ENCODE measurements at places on chromosomes 3 and 15.

GRCh38 chr3:85535517-85535916 lies 576.7 kb downstream of the CADM2 start:
- no peak for DNase-seq

DNA sequence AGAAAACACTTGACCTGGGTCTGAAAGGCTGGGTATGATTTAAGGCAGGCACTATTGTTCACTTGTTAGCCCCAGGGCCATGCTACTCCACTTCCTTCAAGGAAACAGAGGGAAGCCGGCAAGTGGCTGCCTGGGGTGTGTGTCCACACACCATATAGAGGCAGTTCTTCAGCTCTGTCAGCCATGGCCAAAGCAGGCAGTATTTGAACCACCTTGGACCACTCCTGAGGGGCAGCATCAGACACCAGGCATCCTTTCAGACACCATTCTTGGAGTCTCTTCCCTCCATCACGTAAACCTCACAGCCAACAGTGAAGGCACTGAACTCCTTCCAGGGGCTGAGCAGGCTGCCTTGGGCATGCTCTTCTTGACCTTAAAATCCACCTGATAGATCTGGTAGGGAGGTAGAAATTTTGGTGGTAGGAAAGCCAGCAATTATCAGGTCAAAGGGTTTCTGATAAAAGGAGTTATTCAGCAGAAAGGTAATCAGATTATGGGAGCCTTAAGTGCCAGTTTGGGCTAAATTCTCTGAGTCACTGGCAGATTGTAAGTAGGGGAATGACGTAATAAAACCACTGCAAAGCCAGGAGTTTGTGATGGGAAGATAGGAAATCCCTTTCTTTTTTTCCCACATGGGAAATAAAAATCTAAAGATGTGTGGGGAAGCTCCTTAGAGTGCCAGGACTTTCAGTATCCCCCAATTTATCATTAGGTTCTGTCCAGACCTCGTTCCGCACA lies 20.2 kb downstream of the TGFBR2 start:
- no peak for DNase-seq

GRCh38 chr3:183443395-183444385 lies 15.3 kb upstream of the MCF2L2 start:
- no peak for DNase-seq

DNA sequence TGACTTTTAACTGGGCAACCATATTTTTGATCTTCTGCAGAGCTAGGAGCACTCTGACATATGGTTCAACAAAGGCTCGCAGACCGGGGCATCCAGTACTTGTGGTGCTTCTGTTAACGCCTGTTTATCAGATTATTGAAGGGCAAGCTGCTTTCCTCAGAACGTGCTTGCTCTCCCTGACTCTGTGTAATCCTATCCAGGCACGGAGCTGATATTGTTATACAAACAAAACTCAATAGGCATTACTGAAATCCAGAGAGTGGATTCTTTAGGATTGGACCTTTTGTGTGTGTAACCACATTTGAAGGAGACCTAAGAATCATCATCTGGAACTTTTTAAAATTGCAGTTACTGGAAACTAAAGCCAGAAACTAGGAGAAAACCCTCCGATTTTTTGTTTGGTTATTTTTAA lies 246.5 kb downstream of the PTPRG start:
- no peak for DNase-seq

GRCh38 chr3:131702146-131702545 lies 199.4 kb upstream of the MRPL3 start:
- no peak for DNase-seq

DNA sequence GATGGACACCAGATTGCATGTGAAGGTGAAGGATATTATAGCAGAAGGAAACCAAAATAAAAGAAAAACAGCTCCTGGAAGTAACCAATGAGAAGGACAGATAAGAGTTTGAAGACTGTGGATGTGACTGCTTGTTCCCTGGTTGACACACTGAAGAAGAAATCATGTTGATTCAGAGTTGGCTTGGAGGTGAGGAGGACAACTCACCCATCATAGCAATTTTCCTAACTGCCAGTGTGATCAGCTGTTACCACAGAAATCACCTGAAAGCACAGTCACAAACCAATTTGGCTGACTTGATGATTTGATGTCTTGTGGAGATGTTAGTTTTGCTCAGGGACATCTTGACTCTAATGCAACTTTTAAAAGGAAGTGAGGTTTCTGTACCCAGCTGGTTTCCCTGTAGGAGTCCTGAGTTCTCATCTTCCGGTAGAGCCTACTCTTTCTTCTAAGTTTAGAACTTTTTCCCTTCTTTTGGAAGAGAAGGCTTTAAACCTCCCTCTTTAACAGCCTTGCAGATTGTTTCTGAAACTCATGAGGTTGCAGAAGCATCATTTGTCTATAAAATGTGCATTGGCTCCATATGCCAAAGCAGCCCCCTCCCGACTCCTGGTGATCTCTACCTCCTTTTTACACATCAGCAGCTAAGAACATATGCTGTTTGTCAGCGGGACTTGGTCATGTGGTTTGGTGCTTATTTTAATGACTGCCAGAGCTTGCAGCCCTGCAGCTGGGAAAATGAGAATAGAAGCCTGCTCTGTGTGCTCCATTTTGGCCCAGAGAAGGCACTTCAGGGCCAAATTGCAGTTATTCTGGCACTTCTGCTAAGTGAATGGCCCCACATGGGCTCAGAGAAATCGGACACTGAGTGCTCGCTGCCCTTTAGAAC lies 10.3 kb downstream of the ATG7 start:
- DNase-seq = no peak

- no peak for DNase-seq
These were observed 241.5 kb downstream of the CLSTN2 start for GRCh38 chr3:140176526-140176925.

DNA sequence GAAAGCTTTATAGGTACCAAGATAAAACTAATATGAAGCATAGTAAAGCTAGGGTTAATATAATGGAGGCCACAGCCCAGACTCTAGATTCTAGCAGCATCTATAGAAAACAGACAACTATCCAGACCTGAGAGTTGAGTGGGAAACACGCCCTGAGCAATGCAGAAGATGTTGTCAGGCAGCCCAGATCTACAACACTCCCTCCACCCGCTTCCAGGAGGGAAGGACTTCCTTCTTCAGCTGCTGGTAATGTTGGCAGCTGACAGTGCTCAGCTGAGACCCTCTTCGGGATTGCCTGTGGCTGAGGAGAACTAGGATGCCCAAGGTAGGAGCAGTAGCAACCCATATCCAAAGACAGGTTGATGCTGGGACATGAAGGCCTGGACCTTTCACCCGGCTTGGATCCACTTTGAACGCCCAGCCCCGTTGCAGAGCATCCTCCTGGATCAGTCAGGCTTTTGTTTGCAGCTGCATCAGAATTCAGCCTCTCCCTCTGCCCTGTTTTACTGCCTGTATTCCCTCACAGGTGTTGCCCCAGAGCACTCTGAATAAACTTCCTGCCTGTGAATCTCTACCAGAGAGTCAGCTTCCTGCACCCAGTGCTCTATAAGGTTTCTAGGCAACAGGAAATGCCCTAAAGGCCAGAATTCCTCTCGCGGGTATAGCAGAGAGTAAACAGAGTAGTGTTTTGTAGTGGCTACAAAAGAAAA lies 174.7 kb upstream of the IL12A start:
- DNase-seq = no peak

GRCh38 chr3:188863999-188864406 lies 307.8 kb upstream of the TPRG1 start:
- DNase-seq = no peak

DNA sequence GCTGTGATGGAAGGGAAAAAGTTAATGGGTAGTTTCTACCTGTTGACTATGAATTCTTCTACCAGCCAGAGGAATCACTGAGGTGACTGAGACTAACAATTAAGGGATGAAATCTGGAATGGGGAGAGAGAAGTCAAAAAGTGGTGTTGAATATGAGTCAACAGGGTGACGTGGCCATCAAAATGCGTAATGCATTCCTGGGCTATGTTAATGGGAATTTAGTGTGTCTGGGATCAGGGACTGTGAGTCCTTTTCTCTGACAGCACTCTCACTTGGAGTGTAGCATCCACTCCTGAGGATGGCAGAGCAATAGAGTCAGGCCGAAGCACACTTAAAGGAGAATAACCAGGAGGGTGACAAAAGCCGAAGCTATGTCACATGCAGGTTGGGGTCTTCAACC lies 60.4 kb downstream of the MESD start:
- DNase-seq = no peak

- no peak for DNase-seq
These were observed 12.1 kb upstream of the TGM5 start for GRCh38 chr15:43278869-43279268.

DNA sequence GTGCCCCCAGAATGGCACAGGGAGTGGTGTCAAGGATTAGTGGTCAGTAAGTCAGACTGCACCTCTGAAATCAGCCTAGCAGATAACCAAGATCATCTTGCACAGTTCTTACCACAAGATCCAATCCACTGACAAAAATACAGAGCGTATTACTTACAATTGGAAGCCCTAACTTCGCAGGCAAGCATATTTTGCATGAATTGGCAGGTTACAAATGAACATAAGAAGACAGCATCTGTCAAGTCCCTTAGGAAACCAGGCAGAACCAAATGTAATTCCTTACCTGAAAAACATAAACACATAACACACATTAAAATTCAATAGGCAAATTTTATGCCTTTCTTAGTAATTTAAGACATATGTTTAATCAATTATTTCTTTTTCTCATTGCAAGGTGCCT lies 293.4 kb downstream of the MAGI1 start:
- no peak for DNase-seq

DNA sequence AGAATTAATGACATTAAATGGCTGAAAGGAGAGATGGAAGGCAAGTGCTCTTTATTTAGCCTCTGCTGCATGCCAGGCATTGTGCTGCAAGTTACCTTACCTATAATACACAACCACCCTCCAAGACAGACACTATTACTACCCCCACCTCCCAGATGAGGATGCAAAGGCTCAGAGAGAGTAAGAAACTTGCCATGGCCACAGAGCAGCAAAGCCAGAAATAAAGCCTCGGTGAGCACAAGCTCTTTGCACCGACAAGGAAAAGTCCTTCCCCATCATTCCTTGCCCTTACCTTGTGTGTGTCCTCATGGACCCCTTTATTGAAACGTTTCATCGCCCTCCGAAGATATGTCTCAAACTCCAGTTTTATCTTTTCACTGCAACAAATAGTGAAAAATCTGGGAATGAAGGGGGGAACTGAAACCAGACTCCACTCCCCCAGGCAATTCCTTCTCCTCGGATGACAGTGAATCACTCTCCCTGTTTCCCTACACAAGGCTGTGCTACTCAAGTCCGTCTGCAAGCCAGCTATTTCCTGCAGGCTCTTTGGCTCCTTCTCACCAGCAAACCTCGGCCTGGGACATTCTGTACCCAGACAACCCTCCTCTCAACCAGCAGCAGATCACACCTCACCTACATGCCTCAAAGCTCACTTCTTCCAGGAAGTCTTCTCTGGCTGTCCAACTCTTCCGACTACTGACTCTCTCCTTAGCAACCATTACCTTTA lies 11.4 kb downstream of the XPC start:
- DNase-seq = no peak

DNA sequence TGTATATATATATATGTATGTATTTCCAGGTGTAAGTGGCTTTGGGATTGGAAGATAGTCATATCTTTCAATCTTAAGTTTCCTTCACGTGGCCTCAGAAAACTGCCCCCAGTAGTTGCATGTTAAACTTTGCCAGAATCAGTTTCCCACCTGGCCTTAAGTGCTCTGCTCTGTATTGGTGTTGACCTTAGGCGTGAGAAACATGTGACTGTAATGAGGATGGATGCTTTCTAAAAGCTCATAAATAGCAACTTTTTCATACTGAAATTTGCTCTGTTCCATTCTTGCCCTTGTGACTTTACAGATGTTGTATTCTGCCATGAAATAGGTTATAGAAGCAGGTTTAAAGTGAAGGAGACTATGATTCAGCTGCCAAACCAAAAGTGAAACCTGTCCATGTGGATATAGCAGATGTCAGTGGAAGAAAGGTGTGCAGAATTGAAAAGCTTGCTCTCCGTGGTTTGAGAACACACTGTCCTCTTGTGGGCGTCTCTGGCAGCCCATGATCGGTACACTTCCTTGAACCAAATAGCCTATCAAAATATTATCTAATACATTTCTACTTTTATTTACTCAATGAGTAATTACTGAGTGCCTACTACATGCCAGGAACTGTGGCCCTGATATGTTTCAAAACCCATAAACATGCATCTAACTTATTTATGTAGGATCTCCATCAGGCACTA lies 15.8 kb downstream of the SCG5 start:
- no peak for DNase-seq

DNA sequence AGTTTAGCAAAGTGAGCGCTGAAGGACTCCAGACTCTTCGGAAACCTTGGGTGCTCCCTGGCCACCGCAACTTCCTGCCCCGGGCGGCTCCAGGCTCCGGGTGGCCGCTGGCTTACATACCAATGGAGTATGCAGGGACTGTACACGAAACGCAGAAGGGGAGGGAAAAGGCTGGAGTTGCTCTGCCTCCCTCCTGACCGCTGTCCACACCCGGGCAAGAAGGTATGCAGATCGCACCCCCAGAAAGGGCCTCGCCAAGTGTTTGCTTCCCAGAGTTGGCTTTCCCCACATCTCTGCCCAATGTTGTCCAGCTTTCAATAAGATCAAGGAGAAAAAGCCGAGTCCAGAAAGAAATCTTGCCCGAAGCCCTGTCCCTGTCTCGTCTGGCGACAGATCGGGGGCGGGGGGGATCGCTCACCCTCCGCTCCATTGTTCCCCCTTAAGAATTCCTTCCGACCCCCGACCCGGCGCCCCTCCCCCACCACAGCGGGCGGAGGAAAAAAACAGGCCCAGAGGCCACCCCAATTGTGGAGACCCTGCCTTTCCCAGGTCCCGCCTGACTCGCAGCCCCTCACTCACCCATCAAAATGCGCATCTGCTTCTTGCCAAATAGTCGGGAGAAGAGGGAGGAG lies 533 bp downstream of the ARF4 start:
- peak; percentile 49 for DNase-seq

DNA sequence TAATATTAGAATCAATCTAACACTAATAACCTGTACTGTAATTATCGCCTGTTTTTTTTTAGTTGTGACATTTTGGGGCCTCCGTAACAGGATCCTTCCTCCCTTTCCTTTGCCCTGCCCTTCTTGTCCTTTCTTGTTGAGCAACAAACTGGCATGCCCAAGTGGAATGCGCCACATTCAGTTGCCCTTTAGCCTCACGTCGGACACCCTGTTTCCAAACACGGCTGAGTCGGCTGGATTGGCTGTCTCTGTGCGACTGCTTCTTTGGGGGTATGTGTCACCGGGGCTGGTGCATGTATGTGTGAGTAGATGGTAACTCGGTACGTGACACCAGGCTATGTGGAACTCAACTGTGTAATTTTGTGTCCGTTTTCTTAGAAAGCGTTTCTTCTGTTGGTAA lies 24.1 kb downstream of the TRAK1 start:
- DNase-seq = no peak

DNA sequence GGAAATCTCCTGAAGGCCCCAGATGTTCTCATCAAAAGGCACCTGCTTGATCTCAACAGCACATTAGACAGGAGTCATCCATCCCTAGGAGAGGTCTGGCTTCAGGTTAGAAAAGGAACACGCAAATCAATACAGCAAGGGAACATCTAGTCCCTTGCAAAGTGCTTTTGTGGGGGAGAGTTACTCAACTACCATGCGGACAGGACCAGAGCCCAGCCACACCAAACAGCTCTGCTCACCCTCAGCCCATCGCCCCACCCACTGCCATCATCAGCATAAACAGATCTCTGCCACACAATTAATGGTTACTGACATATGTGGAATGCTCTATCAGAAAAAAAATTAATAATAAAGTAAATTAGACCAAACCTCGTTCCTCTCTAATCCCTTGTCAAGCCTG lies 85.6 kb downstream of the MYLK start:
- DNase-seq = no peak
